ENCODE measurements at places on chromosomes 4 and X. TPM values are rescaled to one million over a fixed set of nuclear protein-coding genes. Genes with fewer than 3 reads are reported as not detected.
A peak's percentile ranks its signal among the peaks of the same experiment; 100 is the strongest.

- H3K36me3 ChIP-seq, result no peaks in the 10 kb centered on the region
- no peak for DNase-seq
- H3K4me1 ChIP-seq, result no peaks in the 10 kb centered on the region
- H3K27ac ChIP-seq, result no peak overlapping the region
- no peak overlapping the region for H3K4me3 ChIP-seq
- no peaks in the 10 kb centered on the region for H3K27me3 ChIP-seq
Measured at GRCh38 chrX:77061545-77061944, 385.6 kb upstream of the FGF16 start.

The NRK gene
- 13.1 TPM for total RNA-seq

GRCh38 chr4:155207534-155208257, 740 bp upstream of the NPY2R start:
- H3K27ac ChIP-seq, result peak overlapping the region; percentile 29
- DNase-seq, result peak; percentile 59
- peaks cover 67% of the 10 kb centered on the region for H3K27me3 ChIP-seq
- H3K4me1 ChIP-seq, result peaks cover 18% of the 10 kb centered on the region
- H3K36me3 ChIP-seq, result no peaks in the 10 kb centered on the region

- H3K27ac ChIP-seq, result peak overlapping the region; percentile 52
- no peaks in the 10 kb centered on the region for H3K27me3 ChIP-seq
- DNase-seq, result no peak
- H3K4me3 ChIP-seq, result no peak overlapping the region
- no peaks in the 10 kb centered on the region for H3K36me3 ChIP-seq
- H3K4me1 ChIP-seq, result peaks cover 27% of the 10 kb centered on the region
Measured at GRCh38 chr4:100428051-100428450, 89.8 kb downstream of the EMCN start.

DNA sequence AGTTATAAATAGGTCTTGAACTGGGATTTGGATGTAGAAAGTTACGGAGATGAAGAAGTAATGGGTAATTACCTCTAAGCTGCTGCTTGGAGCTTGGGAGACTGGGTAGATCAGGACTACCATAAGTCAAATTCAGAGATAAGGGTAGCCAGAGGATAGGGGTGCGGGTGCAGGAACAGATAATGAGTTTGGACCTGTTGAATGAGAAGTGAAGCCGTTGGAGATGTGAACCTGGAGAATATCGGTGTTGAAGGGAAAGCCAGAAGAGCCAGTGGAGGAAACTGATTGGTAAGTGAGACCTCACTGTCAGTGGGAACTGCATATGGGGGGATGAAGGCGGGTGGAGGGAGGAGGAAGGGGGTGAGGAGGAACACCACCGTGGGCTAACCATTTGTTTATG, 618 bp upstream of the FOXO4 start:
- peak overlapping the region; percentile 86 for H3K4me3 ChIP-seq
- H3K27me3 ChIP-seq, result no peaks in the 10 kb centered on the region
- peaks cover 8% of the 10 kb centered on the region for H3K4me1 ChIP-seq
- DNase-seq, result no peak
- H3K27ac ChIP-seq, result no peak overlapping the region

DNA sequence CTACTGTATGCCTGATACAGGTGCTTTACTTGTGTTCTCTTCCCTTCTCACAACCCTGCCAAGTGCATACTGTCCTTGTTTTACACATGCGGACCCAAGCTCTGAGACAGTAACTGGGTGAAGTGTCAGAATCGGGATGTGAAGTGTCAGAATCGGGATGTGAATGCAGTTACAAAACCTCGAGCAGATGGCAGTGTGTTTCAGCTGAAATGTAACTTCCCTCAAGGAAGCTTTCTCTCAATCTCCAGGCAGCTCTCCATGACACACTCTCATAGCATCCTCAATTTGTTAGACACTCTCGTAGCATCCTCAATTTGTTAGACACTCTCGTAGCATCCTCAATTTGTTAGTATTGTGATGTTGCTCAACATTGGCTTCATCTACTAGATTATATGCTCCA, 1.1 kb upstream of the HPSE start:
- H3K4me3 ChIP-seq, result peak overlapping the region; percentile 82
- H3K27ac ChIP-seq, result no peak overlapping the region
- peaks cover 7% of the 10 kb centered on the region for H3K27me3 ChIP-seq
- no peak for DNase-seq
- no peaks in the 10 kb centered on the region for H3K36me3 ChIP-seq

- DNase-seq, result no peak
- no peaks in the 10 kb centered on the region for H3K27me3 ChIP-seq
- H3K4me1 ChIP-seq, result no peaks in the 10 kb centered on the region
- no peaks in the 10 kb centered on the region for H3K36me3 ChIP-seq
- no peak overlapping the region for H3K27ac ChIP-seq
Measured at GRCh38 chr4:132065940-132066495, 1083.1 kb upstream of the PCDH10 start.

All from chondrocyte (in vitro differentiated cells).